HFFc6 (cell line): ENCODE measurements at places on chromosomes 3 and 15.

DNA sequence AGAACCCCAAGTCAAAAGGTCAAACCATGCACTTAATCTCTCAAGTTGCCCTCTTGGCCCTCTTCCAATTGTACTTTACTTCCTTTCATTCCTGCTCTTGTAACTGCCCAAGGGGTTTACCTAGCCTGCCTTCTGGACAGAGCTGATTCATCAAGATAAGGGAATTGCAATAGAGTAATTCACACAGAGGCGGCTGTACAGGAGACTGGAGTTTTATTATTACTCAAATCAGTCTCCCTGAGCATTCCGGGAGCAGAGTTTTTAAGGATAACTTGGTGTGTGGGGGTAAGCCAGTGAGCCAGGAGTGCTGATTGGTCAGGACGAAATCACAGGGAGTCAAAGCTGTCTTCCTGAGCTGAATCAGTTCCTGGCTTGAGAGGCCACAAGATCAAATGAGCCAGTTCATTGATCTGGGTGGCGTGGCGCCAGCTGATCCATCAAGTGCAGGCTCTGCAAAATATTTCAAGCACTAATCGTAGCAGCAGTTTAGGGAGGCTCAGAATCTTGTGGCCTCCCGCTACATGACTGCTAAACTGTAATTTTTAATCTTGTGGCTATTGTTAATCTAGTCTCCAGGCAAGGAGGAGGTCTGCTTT, 590.0 kb downstream of the EPHA3 start:
- DNase-seq: no peak
- H3K27me3 ChIP-seq: no peaks in the 10 kb centered on the region
- no peak overlapping the region for H3K4me3 ChIP-seq
- H3K36me3 ChIP-seq: no peaks in the 10 kb centered on the region
- no peak overlapping the region for H3K27ac ChIP-seq

GRCh38 chr3:111861391-111861790, 2.3 kb downstream of the PHLDB2 start:
- peaks cover 10% of the 10 kb centered on the region; the same call in 1 of the 2 replicates for H3K36me3 ChIP-seq
- peaks cover 2% of the 10 kb centered on the region for H3K27me3 ChIP-seq
- peaks cover 80% of the 10 kb centered on the region for H3K4me1 ChIP-seq
- peak overlapping the region; percentile 96 for H3K27ac ChIP-seq
- DNase-seq: no peak

DNA sequence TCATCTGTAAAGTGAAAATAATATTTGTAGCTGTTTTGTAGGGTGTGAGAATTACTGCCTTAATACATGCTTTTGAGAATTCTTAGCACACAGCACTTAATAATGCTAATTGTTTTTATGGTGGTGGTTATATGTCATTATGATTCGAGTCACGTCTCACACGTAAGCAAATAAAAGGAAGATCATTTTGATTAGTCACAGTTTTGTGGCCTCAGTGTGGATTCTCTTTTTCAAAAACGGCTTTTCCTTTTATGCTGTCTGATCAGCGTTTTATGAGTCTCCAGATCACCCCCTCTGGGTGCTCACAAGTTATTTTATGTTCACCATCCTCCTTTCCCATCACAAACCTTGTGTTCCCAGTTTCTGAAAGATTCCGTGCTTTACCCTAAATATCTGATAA, 255.6 kb upstream of the CNTN4 start:
- H3K27ac ChIP-seq: no peak overlapping the region
- no peaks in the 10 kb centered on the region for H3K27me3 ChIP-seq
- H3K4me1 ChIP-seq: no peaks in the 10 kb centered on the region

- DNase-seq: no peak
- no peak overlapping the region for H3K27ac ChIP-seq
- no peaks in the 10 kb centered on the region for H3K36me3 ChIP-seq
These were observed 28.8 kb upstream of the PROK2 start for GRCh38 chr3:71813704-71814103.

GRCh38 chr3:127608362-127608718, 10.1 kb downstream of the MCM2 start:
- peaks cover 2% of the 10 kb centered on the region for H3K27me3 ChIP-seq
- peaks cover 40% of the 10 kb centered on the region for H3K36me3 ChIP-seq
- peaks cover 44% of the 10 kb centered on the region for H3K4me1 ChIP-seq
- no peak for DNase-seq
- no peak overlapping the region for H3K4me3 ChIP-seq
